Hematopoietic multipotent progenitor cell treated with erythropoietin and hydrocortisone succinate and interleukin-3 and kit ligand, for 8 days (in vitro differentiated cells): ENCODE measurements at places on chromosomes 4 and X.

GRCh38 chr4:152949930-152950329, 13.8 kb downstream of the FHDC1 start:
- DNase-seq = peak; percentile 35

GRCh38 chr4:174631901-174632758, 109.8 kb upstream of the HPGD start:
- peak; percentile 79 for DNase-seq

DNA sequence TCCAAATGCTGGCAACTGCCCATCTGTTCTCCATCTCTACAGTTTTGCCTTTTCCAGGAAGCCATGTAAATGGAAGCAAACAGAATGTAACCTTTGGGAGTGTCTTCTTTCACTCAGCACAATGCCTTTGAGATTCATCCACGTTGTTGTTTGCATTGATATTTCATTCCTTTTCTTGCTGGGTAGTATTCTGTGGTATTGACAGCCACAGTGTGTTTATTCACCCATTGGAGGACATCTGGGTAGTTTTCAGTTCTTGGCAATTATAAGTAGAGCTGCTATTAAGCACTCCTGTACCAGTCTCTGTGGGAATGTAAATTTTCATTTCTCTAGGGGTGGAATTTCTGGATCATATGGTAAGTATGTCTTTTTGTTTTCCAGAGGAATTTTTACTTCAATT, 194.3 kb upstream of the RPS6KA3 start:
- DNase-seq = no peak

- DNase-seq = no peak
Observed at GRCh38 chr4:1187182-1187581, 14.8 kb upstream of the SPON2 start.

- DNase-seq = no peak
Observed at GRCh38 chr4:76363556-76364290, 57.2 kb downstream of the STBD1 start.

DNA sequence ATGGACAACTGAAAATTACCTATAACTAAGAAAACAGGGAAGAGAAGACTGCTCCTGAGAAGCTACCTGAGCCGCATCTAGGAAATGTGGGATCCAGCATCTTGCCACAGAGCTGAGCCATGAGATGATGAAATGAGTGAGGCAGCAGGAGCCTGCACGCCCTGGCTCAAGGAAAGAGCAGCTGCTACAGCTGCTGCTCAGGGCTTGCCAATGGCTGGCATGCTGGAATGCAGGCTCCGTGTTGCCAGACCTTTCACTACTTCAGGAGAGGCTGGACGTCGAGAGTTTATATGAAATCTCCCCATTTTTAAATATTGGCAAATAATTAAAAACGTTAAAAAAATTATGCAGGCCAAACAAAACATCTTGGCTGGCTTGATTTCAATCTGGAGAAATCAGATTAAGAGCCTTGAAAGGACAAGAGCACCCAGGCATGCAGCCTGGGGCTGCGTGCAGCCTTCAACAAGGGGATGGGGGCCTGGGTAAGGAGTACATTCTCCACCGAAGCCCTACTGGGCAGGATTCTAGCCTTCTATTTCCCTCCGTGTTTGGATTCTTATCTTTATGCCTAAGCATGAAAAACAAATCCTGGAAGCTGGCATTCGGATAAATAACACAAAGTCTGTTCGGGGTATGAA, 227.6 kb downstream of the NR3C2 start:
- no peak for DNase-seq

- no peak for DNase-seq
Observed at GRCh38 chrX:97797076-97797475, 913.4 kb downstream of the RPA4 start.

DNA sequence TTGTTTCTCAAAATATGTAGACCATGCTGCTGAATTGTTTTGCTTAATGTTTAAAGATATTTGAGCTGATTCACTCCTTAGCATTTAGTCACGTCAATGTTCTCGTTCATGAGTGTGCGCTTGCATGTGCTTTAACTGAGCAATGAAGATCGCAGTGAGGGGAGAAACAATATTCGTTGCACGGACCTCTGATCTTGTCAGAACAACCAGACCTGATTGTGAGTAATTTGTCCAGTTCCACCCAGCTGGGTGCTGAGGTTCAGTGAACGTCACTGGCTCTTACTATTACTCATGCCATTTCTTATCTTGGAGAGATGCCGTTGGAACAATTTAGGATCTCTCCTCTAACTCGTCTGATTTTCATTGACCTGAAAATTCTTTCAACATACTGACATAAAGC, 15.0 kb upstream of the PRKX start:
- DNase-seq = no peak

DNA sequence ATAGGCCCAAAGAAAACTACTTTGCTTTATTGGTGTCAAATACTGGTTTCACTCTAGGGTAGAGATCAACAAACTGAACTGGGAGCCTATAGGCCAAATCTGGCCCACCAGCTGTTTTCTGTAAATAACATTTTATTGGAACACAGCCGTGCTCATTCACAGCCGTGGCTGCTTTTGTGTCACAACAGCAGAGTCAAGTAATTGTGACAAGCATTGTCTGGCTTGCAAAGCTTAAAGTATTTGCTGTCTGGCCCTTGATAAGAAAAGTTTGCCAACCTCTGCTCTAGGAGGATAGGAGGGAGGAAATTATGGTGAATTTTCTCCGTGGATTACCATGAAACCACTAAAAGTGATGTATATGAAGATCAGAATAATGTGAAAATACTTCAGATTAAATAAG, 53.4 kb downstream of the GPAT3 start:
- peak; percentile 70 for DNase-seq

GRCh38 chr4:177473991-177474390, 31.8 kb upstream of the AGA start:
- no peak for DNase-seq

DNA sequence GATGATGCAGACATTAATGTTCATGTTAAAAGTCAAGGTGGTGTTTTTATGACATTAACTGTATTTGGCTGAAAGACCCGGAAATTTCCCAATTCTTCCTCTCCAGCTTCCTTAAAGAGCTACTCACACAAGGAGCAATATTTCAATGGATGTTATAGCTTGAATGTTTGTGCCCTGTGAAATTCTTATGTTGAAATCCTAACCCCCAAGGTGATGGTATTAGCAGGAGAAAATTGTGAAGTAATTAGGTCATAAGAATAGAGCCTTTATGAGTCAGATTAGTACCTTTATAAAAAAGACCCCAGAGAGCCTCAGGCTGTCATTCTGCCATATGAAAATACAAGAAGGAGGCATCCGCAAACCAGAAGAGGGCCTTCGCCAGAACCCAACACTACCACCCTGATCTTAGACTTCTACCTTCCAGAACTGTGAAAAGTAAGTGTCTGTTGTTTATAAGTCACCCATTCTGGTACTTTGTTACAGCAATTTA, 3.6 kb downstream of the TLR1 start:
- DNase-seq = no peak

DNA sequence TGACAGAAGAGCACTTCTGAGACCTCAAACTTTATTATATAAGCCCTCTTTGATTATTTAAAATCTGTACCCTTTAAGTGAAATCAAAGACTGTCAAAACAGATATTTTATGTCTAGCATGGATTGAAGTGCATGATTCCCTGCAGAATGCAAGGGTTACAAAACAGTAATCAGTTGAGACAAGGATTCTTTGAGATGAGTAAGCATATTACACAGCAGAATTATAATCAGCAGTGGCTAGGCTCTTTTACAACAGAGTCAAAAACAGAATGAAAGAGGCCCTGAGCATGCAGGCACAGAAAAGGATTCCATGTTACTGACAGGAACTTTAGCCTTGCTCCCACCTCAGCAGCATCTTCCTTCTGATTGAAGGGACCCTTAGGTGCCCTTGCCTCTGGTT, 487.9 kb upstream of the GALNT7 start:
- DNase-seq = peak; percentile 8

DNA sequence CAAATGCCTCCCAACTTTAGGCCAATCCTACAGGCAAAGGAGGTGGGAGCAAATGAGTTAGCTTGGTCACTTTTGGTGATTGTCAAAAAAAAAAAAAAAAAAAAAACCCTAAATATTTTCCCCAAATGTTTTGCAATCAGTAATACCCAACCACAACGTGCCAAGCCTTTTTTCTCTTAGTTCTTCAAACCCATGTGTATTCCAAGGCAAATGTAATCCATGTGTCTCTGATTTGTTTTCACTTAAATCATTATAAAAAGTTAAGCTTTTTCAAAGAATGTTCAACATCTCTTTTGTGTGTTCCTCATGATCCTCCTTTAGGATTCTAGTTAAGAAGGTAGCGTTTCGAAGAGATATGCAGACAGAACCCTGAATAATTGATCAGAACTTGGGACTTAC, 328.4 kb downstream of the PAPSS1 start:
- DNase-seq = no peak

DNA sequence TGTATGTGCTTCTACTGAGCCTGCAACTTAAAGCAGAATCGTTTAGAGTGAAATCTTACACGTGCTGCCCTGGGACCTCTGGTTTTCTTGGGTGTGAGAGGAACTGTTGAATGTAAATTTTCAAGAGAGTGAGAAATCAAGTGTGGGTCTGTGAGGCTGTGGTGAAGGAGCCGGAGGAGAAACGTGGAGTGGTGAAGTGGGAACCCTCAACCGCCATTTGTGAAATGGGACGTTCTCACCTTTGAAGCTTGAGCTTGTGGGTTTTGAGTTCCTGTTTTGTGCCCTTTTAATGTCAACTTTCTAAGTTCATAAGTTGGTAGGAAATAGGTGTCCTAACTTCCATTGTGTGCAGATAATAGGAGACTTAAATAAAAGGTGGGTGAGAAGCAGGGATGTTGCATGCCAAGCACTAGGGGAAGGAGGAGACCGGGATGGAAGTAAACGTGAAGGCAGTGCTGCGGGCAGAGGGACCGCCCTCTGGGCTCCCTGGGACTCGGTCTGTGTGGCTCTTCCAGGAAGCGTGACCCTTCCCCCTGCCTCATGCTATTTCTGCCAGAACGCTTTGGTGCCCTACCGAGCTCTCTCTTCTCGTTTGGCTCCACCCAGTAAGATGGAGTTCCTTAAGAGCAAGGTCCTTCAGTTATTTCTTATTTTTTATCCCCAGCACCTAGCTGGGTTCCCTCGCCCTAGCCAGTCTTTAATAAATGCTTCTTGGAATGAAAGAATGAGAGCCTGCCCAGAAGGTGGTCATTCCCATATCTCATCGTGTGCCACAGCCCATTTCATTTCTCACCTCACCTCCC, 56.0 kb downstream of the TMEM131L start:
- DNase-seq = no peak

DNA sequence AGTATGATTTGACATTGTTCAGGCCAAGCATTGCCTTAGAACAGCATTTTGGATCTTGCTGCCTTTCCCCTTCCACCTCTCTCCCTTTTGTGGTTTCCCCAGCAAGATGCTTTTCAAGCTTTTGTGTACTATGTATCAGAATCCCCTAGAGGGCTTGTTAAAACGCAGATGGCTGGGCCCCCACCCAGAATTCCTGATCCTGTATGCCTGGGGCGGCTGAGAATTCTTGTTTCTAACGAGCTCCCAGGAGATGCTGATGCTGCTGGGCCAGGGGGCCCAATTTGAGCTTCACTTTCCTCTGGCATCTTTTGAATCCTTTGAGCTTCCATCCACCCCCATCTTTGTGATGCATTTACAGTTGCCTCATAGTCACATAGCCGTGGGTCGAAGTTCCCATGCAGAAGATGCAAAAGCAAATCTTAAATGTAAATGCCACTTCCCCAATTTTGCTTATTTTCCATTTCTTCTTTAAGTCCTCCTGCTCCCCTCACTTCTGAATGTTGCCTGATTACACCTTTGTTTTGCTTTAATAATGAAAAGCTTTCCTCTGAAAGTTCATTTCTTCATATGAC, 18.5 kb downstream of the HCCS start:
- DNase-seq = no peak

DNA sequence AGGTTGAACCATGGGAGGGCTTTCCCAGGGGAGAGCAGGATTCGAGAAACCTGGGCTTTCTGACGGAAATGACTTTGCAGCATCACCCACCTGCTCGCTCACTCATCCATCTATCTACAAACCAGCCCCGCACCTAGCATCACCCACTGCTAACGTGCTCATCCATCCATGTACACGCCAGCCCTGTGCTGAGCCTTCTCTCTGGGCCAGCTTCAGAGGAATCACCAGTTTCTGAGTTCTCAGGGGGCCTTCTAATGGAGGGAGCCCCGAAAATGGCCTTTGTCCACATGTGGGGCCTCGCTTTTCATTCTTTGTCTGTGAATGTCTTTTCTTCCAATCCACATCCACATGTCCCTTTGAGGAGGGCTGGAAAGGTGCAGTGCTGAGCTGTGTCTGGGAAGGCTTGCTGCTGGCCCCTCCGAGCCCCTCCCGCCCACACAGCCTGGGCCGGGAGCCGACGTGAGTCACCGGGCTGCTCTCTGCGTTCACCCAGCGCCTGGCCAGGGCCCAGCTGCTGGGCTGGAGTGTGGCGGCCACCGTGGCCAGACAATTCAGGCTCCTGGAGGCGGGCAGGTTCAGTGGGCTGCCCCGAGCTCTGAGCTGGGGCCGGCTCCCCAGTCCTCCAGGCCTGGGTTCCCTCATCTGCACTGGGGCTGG, 14.7 kb downstream of the SORCS2 start:
- DNase-seq = no peak

- no peak for DNase-seq
Observed at GRCh38 chr4:166282081-166282770, 409.2 kb downstream of the TLL1 start.

DNA sequence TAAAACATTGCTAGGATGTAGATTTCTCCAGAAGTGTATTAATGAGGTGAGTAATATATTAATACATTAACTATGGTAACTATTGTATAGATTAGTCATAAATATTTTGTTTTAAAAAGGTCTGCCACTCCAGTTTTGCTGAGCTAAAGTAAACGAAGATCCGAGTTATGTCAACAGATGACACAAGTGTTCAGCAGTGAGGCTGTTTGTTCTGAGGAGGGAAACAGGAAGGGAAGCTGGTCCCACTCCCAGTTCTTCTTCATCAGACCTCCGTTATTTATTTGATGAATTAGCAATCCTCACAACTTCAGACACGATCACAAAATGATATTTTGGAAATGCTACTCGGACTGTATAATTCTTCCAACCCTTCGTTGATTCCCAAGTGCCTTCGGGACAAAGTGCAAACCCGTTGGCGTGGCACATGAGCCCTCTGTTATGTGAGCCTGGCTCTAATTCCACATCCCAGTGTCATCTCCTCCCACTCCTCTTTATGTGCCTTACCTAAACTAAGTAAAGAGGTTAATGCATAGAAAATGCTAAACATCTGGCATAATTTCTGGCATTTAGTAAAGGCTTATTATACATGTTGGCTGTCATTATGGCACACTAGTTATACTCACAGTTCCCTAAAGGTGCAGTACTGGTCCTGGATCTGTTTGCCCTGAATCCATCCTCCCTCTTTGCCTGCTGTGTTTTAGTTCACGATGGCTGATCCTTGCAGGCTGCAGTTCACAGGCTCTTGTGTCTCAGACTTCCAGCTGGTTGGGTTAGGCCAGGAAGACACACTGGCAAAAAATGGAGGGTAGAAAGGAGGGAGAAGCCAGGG, 190.6 kb upstream of the LNX1 start:
- DNase-seq = no peak

DNA sequence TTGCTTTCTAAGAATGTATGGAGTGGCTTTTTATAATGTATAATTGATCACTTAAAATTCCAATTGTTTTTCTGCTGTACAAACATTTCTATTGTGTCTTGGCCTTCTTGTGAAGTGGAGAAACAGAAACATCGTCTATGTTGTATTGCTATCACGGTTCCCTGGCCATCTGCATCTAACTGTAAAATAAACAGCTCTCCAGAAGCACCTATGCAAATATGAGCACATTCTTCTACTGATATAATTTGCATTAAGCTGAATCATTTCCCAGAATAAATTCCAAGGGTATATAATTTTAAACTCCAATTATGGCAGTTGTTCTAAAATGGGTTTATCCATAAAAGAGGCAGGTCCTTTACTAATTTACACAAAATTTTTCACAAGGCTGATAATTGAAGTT, 261.6 kb upstream of the STS start:
- DNase-seq = no peak

- DNase-seq = no peak
Observed at GRCh38 chrX:123713434-123713833, 19.4 kb downstream of the THOC2 start.
